ENCODE measurements at places on chromosomes 5 and 9.

- no peak for DNase-seq
These were observed 71.0 kb upstream of the ANGPTL2 start for GRCh38 chr9:127193483-127193882.

DNA sequence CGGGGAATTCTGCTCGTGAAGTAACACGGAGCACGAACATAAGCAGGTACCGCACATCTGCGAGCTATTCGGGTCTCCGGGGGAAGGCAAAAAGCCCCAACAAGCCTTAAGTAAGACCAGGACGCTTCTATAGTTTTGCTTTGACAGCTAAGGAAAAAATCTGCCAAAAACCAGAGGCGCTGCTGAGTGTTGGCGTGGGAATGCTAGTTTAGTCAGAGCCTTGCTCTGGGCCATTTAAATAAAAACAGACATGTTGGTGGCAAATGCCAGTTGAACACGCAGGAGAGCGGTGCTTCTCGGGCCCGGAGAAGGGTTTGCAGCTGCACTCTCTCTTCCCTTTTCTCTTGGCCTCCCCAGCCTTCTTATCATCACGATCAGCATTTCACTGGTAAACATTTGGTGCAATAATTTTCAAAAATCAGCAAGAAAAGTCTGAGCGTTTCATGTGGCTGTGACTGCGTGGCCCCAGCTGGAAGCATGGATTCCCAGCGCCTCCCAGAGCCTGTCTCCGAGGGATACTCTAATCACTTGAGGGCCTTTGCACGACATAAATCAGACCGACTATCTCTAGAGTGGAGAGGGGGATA is 6.4 kb upstream of the NOTCH1 start:
- DNase-seq = no peak

- DNase-seq = no peak
These were observed 7.3 kb upstream of the IFNB1 start for GRCh38 chr9:21085005-21085404.

DNA sequence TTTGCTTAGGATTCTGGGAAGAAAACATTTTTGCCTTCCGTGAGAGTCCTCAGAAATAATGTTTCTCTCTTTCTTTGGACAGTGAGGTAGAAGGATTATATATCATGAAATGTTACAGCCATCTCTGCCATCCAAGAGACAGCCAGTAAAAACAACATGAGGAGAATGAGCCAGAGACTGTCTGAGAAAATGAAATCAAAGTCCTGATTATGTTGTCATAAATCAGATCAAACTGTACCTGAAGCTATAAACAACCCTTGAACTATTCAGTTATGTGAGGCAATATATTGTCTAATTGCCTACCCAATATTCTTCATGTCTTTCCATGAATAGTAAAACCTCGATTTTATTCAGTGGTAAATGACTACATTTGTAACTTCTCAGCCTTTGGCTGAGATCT is 9.2 kb upstream of the HTR4 start:
- DNase-seq = no peak

DNA sequence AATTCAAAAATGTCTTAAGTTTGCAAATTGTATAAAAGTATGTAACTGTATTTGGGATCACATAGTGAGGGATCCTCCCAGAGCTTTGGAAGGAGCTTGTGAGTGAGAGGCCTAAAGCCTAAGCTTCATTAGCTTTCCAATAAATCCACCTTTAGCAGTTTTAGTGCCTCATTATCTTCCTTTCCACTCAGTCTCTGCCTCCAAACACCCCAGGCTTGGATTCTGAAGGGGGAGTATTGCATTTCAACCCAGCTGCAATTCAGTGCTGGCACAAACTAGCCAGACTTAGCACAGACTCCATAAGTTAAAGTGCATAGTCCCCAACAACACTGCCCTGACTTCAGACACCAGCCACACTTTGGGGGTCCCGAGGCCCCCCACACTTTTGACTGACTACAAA is 113.5 kb downstream of the SMARCA2 start:
- no peak for DNase-seq

DNA sequence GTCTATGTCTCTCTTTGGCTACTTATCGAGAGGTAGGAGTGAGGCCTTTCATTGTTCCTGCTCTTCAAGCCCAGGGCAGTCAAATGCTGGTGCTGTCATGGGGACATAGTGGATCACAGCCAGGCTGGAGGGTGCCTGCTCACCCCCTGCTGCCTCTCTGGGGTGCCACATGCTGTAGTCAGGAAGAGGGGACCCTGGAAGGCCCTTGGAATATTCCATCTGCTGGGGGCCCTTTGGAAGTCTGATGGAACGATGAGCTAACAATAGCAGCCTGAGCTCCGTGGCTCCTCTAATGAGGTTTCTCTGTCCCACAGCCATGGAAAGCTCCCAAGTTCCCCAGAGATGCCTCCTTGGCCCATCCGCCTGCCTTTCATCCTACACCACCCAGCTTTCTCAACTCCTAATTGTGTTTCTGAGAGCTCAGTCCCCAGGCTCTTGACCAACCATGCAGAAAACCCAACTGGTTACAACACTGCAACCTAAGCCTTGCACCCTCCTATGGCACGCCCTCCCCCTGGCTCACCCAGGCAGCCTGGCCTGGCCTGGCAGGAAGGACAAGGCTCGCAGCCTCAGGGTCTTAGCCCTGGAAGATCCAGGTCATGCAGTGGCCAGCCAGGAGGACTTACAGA is 91.7 kb downstream of the NRG2 start:
- DNase-seq = no peak

DNA sequence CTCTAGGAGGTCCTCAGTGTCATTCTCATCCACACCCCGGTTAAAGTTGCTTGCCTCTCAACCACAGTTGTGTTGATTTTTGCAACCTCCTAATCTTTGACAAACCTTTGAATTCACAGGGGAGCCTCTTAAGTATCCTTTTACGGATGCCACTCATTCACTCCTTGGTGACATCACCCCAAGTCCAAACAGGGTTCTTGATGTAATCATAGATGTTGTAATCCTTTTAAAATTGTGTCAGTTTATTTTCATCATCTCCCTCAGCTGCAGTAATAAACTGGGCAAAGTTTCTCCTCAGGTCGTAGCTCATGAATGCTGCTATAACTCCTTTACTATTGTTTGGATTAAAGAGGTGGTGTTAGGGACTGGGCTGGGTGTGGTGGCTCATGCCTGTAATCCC is 637.2 kb upstream of the NUDT12 start:
- no peak for DNase-seq

DNA sequence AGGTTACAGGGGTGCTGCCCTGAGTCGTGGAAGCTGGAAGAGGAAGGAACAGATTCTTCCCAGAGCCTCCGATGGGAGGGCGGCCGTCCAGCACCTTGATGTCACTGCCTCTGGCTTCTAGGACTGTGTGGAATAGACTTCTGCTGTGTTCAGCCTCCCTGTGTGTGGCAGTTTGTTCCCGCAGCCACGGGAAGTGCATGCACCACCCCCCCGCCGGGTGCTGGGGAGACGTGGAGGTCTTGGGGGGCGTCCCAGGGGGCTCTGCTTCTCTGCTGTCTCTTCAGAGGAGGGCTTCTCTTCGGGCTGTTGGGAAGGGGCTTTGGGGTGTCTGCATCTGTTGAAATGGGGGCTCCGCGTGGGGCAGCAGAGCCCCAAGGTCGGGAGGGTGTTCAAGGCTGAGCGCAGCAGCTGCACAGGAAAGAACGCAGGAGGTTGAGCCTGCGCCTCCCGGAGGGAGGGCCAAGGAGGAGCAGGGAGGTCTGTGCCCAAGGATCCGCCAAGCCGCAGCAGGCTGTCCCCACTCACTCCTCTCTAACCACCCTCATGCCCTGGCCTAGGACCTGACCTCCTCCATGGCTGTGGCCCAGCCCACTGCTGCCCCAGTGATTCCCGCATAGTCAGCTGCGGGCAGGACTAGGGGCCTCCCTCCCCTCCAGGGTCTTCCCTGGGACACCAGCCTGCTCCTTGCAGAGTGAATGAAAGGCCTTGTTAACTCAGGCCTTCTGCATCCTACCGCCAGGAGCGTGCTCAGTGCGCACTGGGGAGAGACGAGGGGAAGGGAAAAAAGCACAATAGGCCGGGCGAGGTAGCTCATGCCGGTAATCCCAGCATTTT is 45.0 kb downstream of the ROPN1L start:
- no peak for DNase-seq

- DNase-seq = no peak
These were observed 455.1 kb upstream of the RGMB start for GRCh38 chr5:98318386-98318785.

GRCh38 chr5:17317473-17317872 is 100.0 kb downstream of the BASP1 start:
- DNase-seq = no peak

- DNase-seq = no peak
These were observed 33.6 kb downstream of the COL15A1 start for GRCh38 chr9:98977246-98977714.

GRCh38 chr9:132931178-132931735 is 13.2 kb downstream of the TSC1 start:
- DNase-seq = no peak

- DNase-seq = no peak
These were observed 13.4 kb downstream of the NCS1 start for GRCh38 chr9:130185490-130186031.

GRCh38 chr5:167261309-167262100 is 1029.9 kb upstream of the WWC1 start:
- DNase-seq = no peak

- DNase-seq = no peak
These were observed 1.1 kb downstream of the GALNT10 start for GRCh38 chr5:154191467-154192261.

GRCh38 chr5:160451281-160451680 is 29.6 kb downstream of the PTTG1 start:
- no peak for DNase-seq

- DNase-seq = no peak
These were observed 201.6 kb downstream of the SEMA6A start for GRCh38 chr5:116372931-116373597.

GRCh38 chr9:116935149-116935897 is 248.2 kb downstream of the TRIM32 start:
- no peak for DNase-seq

GRCh38 chr9:108473209-108474112 is 382.3 kb downstream of the ACTL7B start:
- peak; percentile 32 for DNase-seq

DNA sequence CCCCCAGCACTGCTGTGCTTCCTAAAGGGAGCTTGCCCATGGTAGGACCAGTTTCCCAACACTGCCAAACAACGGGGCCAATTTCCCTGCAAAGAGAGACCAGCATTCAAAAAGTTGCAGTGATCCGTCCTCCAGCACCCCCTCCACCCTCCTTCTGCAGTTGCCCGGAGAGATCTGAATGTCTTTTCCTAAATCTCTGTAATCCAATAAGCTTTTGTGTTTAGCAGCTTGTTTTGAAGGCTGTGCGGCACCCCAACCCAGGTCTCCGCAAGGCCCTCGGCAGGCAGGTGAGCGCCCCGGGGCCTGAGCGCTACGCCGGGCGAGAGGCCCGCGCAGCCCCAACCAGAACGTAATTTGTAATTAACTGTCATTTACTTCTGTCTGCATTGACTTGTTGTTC is 366.9 kb upstream of the IRX2 start:
- no peak for DNase-seq

- DNase-seq = no peak
These were observed 35.5 kb downstream of the RFK start for GRCh38 chr9:76358628-76359280.

GRCh38 chr9:78386348-78386747 is 89.4 kb downstream of the PSAT1 start:
- DNase-seq = no peak

- no peak for DNase-seq
These were observed 72.4 kb downstream of the NEK6 start for GRCh38 chr9:124330011-124330697.

- DNase-seq = no peak
These were observed 111.0 kb downstream of the NDUFS4 start for GRCh38 chr5:53671447-53671846.

DNA sequence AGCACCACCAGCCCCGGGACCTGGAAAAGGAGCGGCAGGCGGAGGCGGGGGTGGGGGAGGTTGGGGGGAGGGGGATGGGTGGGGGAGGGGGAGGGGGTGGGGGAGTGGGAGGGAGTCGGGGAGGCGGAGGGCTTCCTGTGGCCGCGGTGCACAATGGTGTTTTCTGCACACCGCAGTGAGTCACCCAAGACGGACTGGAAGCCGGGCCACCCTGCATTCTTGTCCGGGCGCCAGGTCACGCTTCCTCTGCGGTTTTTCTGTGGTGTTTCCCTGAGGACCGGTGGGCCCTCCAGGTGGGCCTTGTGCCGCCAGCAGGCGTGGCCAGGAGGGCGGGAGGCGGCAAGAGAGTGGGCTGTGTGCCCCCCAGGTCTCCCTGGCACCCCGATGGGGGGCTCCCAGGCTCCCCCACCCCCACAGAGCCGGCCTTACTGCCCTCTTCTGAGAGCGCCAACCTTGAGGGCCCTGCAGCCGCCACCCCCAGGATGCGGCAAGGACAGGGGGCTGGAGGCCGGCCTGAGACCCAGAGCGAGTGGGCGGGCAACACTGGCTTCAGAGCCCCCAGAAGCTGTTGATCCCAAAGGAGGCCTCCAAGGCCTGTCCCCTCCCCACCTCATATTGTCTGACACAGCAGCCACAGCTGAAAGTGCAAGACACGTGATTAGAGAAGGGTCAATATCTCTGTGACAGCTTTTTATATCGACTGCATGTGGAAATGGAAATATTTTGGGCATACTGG is 11.1 kb downstream of the EXD3 start:
- DNase-seq = no peak

DNA sequence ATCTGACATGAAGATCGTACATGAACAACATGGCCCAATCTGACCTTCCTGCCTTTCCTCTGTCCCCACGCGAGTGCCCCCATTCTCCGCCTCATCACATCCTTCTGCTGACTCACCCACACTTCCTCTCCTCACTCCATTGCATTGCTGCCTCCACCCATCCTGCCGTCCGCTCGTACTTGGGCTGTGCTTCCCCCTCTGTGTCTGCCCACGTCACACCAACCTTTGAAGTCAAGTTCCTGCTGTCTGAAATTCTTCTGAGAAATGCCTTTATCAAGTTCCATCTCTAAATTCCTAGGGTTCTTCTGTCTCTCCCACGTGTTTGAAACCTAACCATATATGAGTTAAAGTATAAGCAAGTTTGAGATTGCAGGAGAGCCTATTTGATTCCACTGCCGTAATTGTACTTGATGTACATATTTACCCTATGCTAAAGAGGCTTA is 18.0 kb upstream of the STARD4 start:
- no peak for DNase-seq

- no peak for DNase-seq
These were observed 144.5 kb downstream of the GCNT1 start for GRCh38 chr9:76603448-76603895.

- peak; percentile 64 for DNase-seq
These were observed 845 bp upstream of the NR4A3 start for GRCh38 chr9:99820685-99821395.

DNA sequence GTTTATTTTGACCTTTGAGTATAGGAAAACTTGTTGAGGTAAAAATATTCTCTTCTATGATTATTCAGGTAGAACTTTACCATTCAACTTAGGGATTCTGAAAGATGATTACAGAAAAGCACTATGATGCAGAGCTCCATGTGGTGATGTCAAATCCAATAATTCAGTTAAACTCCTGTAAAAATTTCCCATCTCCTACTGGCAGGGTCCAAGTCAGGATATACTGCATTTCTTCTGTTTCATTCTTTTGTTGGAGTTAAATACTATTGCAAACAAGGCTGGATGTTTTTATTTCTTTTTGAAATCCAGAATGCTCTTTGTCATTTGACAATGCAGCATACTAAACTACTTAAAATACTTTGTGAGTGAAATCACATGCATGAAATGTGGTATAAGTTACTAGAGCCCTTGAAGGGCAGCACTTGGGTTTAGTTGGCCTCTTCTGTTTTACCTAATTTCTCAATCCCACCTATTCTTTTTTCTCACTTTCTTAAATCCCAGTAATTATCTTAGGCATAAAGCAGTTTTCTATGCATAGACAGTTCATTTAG is 204.5 kb downstream of the FBXL7 start:
- no peak for DNase-seq
